AG20443 (cell line): ENCODE measurements at places on chromosomes 1 and 21.

DNA sequence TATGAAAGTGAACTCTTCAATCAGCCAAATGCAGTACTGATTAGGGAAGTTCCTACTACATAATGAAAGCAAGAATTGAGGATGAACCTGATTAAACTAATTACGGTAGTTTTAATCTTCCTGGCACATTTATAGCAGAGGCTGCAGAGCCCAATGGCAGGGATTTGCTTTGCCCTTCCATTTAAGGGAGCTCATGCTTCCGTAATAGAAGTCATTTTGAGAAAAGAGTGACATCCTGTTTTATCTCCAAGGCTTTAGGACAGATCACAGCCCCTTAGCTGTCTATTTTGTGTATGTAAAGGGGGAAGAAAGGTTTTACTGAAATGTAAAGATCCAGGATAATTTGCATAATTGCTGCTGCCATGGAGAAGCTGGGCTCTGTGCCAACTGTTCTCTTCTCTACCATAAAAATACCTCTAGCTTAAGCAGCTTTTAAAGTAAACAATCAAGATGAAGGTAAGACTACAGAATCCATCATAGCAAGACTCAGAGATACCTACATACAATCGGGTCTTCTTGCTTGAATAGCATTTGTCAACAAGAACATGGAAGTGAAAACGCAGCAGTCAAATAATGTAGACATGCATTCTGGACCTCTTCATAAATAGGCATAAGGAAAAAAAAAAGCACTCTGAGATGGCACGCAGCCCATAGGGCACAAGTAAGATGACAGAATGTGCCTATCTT lies 62.5 kb downstream of the ASH1L start:
- no peak for DNase-seq

- DNase-seq, result no peak
Observed at GRCh38 chr1:43251024-43251423, 18.8 kb upstream of the TMEM125 start.

DNA sequence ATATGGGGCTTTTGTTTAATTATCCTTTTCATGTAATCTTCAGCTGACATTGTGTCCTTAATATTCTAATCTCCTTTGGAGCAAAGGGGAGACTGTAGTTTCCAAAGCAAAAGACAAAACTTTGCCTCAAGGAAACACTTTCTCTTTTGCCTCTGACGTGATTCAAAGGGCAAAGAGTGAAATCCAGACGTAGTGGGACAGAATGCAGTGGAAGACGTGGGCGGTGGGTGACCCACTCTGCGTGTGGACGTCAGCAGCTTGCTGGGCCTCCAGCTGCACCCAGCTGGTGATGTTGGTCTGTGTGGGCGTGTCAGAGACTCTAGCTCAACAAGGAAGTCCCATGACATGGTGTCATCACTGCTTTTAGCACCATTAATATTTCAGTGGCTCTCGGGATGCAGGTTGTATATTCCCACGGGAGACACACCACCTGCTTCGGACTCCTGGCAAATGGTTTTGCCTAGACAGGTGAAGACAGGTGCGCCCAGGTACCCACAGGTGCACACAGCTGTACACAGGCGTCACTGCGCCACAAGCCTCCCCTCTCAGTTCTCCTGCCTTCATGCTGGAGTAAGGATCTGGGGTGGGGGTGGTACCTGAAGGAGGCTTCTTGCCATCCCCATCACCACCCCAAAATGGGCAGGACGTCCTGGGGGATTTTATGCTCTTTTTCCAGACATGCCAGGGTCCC lies 292.1 kb upstream of the VAMP3 start:
- DNase-seq, result peak; percentile 88

DNA sequence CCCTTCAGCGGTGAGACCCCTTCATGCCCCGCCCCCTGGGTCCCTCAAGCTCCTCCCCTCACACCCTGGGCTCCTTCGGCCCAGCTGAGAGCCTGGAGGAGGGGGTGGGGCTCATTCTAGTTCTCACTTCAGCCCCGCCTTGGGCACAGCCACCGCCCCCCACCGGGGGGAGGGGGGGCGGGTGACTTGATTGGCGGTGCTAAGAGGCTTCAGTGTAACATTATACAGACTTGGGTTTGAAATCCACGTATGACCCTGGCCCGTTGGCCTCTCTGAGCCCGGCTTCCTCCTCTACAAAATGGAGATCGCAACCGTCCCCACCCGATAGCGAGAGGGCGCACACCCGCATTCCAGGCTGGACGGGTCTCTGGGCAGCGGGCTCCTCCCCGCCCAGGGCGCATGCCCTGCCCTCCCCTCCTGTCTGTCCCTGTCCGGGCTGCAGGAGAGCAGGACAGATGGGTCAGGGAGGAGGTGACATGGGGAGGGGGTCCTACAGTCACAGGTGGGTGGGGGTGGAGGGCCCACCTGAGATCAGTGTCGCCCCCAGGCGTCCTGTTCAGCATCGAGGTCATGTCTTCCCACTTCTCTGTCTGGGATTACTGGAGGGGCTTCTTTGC lies 5.1 kb downstream of the CLCNKB start:
- peak; percentile 61 for DNase-seq
